ENCODE measurements at places on chromosomes 2 and 18. TPM values are rescaled to one million over a fixed set of nuclear protein-coding genes. Genes with fewer than 3 reads are reported as not detected.

Gene ABCB11
- total RNA-seq: 0.03 TPM

Gene B3GNT7
- total RNA-seq: 5.4 TPM

Gene PRKAG3
- 0.13 TPM for total RNA-seq

Gene SLC9A4
- total RNA-seq: not detected

Gene ST8SIA5
- total RNA-seq: 23.3 TPM

Gene ST6GAL2
- 0.38 TPM for total RNA-seq

Gene FAHD2A
- total RNA-seq: 28.8 TPM

Gene LIMS4
- total RNA-seq: 4.5 TPM

Gene SCYGR4
- total RNA-seq: not detected

Gene KCNG2
- 0.32 TPM for total RNA-seq

Gene NEURL3
- not detected for total RNA-seq

Gene ARHGAP15
- total RNA-seq: 6.8 TPM

Gene CYS1
- total RNA-seq: 3.8 TPM

Gene HMSD
- 1.1 TPM for total RNA-seq

Gene FOSL2
- 65.4 TPM for total RNA-seq

Gene IL36B
- total RNA-seq: not detected

Gene GPR39
- total RNA-seq: not detected

Gene CIDEA
- 0.40 TPM for total RNA-seq

Gene HSPE1
- total RNA-seq: 88.3 TPM

Gene DCC
- not detected for total RNA-seq

Gene RRM2
- 0.35 TPM for total RNA-seq

Gene SGPP2
- total RNA-seq: 1.0 TPM

Gene ZNF385B
- 6.7 TPM for total RNA-seq

Gene MSTN
- total RNA-seq: 1.1 TPM

Measured in cardiac septum (tissue), 1 donor.